ENCODE measurements at places on chromosomes 4 and X. TPM values are rescaled to one million over a fixed set of nuclear protein-coding genes. Genes with fewer than 3 reads are reported as not detected.

Gene PAGE2
- total RNA-seq, result not detected

Gene SPANXN1
- not detected for total RNA-seq

Gene AKAP4
- not detected for total RNA-seq

Gene SSX1
- not detected for total RNA-seq

- no peak overlapping the region for H3K4me3 ChIP-seq
- no peaks in the 10 kb centered on the region for H3K36me3 ChIP-seq
- no peaks in the 10 kb centered on the region for H3K4me1 ChIP-seq
- H3K27ac ChIP-seq, result no peak overlapping the region
These were observed 477.0 kb downstream of the GBA3 start for GRCh38 chr4:23169608-23170311.

DNA sequence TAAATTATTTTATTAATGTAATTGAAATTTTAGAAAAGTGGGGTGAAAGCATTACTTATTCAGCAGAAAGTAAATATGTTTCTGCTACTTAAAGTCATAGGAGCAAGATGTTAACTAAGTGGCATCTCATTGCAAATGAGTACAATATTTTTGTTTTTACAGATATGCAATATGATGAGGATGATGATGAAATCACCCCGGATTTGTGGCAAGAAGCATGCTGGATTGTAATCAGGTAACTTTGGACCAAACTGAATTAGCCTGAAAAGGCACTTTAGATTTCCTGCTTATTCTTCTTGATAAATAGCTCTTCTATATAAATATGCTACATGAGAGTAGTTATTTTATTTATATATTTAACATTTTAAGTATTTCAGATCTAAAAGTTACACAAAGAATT lies 7.5 kb downstream of the POLR2B start:
- no peak overlapping the region for H3K27ac ChIP-seq
- no peaks in the 10 kb centered on the region for H3K27me3 ChIP-seq
- H3K4me3 ChIP-seq, result no peak overlapping the region
- DNase-seq, result no peak
- H3K36me3 ChIP-seq, result peaks cover 36% of the 10 kb centered on the region
- H3K4me1 ChIP-seq, result peaks cover 12% of the 10 kb centered on the region

All from GM23248 (cell line).